ENCODE measurements at places on chromosomes 5 and 9.

DNA sequence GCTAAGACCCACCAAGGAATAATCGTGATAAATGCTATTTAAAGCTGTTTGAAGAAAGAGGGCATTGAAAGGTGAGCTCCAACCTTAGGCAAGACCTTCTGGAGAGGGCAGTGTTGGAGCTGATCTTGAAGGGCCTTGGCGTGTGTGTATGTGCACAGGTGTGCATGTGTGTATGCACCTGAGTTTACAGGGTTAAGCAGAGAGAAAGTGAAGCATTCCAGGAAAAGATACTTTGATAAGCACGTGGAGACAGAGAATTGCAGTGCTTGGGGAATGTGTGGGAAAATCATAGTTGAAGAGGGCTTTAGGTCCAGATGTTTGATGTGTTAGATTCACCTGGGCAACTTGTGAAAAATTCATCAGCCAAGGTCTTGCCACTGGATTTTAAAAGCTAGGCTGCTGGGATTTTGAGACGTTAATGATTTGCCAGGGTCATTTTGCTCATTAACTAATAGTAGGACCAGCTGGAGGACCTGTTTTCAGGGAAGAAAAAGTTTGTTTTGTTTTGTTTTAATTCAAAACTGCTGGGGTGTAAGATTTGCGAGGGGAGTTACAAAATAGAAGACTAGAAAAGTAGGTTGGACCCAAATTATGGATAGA, 78.3 kb upstream of the ANKRD55 start:
- no peak for DNase-seq

DNA sequence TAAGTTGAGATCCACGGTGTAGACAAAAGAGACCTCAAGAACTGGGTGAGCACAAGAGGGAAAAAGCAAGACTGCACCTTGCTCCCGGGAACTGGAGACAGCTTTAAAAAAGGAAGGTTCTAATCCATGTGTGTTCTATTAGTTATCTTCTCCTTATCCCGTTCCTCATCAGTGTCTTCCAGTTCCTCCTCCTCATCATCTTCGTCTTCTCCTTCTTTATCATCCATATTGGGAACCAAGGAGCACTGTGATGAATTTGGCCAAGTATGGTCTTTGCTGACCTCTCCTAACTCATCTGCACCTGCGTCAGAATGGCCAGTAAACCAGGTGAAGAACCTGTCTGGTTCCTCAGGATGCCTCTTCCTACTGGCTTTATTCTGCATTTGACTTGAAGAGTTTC, 22.1 kb downstream of the EHMT1 start:
- DNase-seq: no peak

GRCh38 chr9:77750284-77750683, 102.2 kb upstream of the GNA14 start:
- no peak for DNase-seq

- DNase-seq: no peak
Observed at GRCh38 chr9:126412905-126413304, 86.3 kb downstream of the MVB12B start.

DNA sequence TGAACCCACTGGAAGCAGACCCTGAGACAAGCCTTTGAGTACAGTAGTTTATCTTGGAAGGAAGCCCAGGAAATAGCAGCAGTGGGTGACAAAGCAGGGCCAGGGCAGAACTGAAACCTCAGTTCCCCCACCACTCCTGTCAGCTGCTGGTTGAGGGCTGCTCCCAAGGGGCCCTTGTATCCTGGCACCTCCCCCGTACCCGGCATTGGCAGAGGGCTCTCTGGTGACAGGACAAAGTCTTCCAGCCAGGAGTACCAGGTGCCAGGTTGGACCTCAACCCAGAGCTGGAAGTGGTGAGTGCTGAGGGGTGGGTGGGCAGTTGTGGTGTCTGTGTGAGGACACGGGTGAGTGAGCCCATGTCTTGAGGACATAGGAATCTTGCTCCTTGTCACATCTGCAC, 123.3 kb downstream of the PHF2 start:
- no peak for DNase-seq

DNA sequence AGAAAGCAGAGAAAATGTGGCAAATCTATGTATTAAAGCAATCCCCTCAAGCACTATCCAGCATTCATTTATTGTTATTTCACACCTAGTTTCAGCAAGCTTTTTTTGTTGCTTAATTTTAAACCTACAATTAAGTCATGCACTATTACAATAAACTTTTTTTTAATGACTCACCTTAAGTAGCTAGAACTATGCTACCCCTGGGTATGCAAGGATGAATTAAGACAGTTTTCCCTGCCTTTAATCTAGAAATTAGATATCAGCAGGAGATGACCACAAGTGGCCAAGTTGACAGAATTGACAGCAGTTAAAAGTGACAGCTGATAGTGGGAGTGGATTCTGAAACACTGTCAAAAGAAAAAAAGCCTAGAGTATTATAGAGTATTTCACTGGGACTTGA, 20.0 kb downstream of the ITGA1 start:
- DNase-seq: no peak

Measured in stimulated activated CD4-positive, alpha-beta T cell treated with anti-CD3 and anti-CD28 coated beads, TNF-alpha, amount 100 ng/mL, for 4 hours (primary cell).